NCI-H446 treated with DMSO at 0.1 percent for 48 hours (cell line): ENCODE measurements at places on chromosomes 13 and 19.

- no peak for DNase-seq
Measured at GRCh38 chr13:93467175-93467574, 240.6 kb downstream of the GPC6 start.

DNA sequence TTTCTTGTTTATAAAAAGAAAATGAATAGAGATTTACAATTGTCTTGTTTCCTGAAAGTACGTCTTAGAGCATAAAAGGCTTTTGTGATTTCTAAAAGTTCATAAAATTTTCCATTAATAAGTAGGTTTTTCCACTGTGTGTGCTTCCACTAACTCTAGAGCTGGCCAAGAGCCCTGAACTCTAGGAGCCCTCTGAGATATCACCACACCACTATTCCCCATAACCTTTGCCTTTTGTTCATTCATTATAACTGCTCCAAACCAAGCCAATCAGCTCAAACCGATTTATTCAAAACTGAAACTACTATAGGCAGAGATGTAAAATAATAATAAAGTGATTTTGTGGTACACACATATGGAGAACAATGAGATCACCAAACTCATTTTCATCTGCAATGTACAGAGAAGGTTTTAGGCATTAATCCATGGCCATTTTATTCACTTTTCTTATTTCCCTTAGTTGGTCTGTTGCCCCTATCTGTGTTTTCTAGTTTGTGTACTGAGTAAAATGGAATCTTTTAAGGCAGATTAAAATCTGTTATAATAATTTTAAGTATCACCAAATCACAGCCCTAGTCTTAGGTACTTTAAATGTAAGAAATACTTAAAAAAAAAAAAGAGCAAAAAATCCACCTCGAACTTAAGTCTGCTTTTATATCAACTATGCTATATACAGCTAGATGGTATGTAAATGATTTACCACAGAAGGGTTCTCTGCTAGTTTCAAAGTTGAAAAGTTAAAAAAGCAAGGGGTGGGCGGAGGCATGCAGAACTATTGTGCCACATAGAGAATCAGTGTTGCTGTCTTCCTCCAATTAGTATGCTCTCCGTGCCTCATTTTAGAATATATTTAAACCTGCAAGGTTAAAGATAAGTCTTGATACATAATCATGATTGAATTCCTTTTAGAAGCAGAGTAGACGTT is 311.3 kb downstream of the KLF12 start:
- no peak for DNase-seq

DNA sequence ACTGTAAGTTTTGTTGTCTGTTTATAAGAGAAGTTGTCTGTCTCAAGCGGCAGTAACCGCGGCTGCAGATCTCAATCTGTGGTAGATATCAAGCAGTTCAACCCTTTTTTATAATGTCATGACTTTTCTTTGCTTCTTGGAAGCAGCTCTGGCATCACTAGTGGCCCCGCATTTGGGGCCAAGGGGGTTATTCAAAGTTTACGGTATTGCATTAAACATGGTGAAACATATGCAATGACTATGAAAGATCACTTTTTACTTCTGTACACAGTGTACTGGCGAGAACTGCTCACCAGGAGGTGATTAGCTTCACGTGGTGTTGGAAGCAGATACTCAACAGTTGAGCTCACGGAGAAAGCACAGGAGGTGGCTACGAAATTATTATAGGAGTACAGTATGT is 4.6 kb upstream of the FFAR3 start:
- no peak for DNase-seq

DNA sequence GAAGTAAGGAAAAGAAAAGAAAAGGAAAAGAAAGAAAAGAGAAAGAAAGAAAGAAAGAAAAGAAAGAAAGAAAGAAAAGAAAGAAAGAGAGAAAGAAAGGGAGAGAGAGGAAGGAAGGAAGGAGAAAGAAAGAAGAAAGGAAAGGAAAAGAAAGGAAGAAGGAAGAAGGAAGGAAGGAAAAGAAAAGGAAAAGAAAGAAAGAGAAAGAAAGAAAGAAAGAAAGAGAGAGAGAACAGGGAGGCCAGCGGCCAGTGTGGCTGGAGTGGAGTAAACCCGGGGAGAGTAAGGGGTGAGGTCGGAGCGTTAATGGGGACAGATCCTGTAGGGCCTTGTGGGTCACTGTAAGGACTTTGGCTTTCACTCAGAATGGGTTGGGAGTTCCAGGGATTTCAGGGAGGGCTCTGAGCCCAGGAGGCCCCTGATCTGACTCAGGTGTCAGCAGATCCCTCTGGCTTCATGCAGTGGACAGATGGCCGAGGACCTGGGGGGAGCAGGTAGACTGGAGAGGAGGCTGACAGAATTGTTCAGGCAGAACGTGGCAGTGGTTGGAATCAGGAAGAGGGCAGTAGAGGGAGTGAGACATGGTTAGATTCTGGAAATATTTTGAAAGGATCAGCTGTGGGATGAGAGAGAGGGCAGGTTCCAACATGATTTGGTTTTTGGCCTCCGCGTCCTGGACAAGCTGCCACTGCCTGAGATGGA is 19.8 kb upstream of the FXYD3 start:
- no peak for DNase-seq

GRCh38 chr19:31344403-31344802 is 4.8 kb downstream of the TSHZ3 start:
- no peak for DNase-seq

DNA sequence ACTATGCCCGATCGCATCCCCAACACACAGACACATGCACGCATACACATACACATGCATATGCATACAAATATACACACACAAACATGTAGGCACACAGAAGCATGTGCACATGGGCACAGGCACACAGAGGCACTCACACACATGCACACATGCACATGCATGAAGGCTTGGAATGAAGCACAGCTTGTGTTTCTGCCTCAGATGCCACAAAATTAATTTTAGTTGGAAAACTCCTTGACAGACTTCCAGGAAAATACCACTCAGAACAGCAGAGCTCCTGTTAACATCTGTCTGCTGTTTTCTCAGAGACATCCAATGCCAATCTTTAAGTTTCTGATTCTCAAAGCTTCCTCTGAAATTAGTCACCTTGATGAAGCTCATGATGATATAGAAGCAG is 532.7 kb downstream of the RFC3 start:
- peak; percentile 67 for DNase-seq

- DNase-seq: no peak
Measured at GRCh38 chr13:47136504-47136941, 239.7 kb upstream of the HTR2A start.

GRCh38 chr19:46603752-46604231 is 2.7 kb downstream of the CALM3 start:
- DNase-seq: no peak

DNA sequence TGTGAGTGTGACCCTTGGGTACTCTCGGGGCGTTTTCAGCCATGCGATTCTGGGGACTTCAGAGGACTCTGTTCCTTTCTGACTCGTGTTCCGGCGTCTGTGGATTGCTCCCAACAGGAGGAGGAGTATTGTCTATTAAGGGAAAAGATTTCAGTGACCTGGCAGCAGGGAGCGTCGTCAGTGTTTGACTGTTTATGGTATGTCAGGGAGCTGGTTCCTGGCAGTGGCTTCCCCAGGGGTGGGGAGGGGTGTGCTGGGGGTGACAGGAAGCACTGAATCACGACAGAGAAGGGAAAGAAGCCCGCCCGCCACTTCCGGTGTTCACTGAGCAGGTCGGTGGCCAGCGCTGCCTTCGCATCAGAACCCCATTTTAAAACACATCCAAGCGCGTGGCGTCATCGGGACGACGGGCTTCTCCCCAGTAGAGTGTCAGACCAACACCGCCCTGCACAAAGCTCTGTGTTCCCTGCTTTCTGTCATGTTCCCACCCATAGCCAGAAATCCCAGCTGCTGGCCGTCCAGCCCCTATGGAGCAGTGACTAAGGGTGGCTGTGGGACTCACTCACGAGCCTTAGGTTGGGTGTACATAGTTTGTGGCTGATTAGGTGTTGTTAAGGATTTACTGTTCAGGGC is 33.8 kb downstream of the COL4A2 start:
- no peak for DNase-seq

- no peak for DNase-seq
Measured at GRCh38 chr19:46739290-46739771, 6.5 kb upstream of the FKRP start.

DNA sequence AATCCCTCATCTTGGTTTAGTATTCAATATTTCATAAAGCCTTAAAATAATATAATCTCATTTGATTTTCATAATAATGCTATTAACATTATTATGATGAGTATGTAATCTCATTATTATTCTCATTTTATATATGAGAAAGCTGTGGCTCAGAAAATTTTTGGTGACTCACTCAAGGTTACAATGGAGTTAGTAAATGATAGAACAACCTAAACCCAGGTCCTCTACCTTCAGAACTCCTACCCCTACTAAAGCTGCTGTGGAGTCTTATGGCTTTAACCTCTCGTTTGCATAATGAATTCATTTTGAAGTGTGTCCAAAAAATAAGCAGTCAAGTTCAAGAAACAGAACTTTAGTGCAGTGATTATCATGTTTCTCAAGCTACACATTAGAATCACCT is 226.3 kb downstream of the TBC1D4 start:
- DNase-seq: no peak

DNA sequence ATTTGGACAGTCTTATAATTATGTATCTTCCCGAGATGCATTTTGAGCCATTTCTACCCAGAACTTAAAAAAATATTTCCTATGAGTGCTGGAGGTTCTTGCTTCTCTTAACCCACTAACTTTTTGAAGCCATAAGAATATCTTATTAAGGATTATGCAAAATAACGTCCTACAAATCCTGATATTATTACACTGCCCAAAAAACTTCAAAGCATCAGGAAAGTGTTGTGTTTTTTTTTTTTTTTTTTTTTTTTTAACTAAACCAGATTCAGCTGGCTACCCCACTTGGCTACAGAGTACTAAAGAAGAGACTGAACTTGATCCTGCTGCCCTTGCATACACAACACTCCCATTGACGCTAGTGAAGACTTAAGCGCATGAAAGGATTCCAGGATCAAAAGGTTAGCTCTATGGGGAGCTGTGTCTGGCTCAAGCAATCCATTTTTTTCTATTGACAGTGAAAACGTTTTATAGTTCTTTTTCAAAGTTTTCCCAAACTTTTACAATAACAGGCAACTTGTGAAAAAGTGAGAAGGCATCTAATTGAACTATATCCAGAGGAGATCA is 141.4 kb downstream of the KCNRG start:
- DNase-seq: no peak

DNA sequence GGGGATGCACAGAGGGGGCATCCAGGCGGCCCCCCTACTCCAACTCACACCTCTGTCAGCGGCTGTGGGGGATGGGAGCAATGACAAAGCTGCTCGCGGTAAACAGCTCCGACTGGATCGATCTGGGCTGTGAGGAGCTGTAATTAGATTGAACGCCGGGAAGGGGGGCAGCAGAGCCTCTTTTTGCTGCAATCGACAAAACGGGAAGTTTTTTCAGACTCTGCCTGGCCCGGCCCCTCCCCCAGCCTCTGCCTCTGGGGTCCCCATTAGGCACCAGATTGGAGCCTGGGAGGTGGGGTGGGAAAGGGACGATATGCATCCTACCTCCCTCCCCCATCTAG is 16.3 kb downstream of the ONECUT3 start:
- DNase-seq: no peak

DNA sequence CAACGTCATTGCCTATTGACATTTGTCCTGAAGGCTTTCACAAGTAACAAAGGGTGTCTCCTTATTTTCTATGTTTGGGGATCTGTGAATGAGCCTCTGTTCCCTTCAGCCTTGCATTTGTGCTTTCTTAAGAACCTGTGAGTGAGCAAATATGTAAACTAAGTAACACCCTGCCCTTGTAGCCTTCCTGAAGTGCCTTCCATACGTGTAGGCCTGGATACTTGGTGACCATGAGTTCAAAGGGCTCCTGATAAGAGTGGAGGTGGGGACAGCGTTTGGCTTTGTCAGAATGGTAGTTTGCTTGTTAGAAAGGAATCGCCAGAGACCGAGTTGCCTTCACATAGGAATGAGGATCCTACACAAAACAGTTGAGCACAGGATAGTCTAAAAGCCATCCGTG is 14.5 kb upstream of the CCDC97 start:
- DNase-seq: no peak

DNA sequence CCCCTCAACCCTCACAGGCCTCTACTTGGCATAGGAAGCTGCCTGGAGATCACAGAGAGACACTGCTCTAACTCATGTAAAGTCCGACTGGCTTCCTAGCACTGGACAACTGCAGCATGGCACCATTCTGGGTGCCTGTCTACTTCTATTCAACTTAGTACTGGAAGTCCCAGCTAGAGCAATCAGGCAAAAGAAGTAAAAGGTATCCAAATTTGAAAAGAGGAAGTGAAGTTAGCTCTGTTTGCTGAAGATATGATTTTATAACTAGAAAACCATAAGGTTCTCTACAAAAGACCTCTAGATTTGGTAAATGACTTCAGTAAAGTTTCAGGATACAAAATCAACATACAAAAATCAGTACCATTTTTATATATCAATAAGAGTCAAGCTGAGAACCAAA is 1017.6 kb downstream of the PCDH9 start:
- DNase-seq: no peak

DNA sequence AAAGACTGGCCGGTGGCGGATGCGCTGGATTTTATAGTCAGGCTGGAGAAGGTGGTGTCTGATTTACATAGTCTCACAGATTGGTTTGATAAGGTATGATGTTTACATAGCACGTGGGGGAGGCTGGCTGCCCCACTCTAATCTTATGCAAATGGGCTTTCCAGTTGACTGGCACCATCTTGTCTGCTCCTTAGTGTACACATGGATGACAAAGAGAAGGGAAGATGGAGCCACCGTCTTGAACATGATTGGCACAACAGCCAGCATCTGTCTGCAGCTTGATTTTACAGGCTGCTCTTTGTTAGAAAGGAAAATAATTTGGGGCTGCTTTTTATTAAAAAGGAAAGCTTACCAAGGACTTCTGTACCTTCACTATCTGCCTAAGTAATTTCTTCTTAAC is 265.2 kb upstream of the MAB21L1 start:
- no peak for DNase-seq
